Activated naive CD4-positive, alpha-beta T cell treated with anti-CD3 and anti-CD28 coated beads, Interleukin-2, amount 50 U/mL, for 16 hours (primary cell): ENCODE measurements at places on chromosomes 4 and X.

GRCh38 chr4:13455411-13455810, 28.7 kb downstream of the RAB28 start:
- no peak for DNase-seq

DNA sequence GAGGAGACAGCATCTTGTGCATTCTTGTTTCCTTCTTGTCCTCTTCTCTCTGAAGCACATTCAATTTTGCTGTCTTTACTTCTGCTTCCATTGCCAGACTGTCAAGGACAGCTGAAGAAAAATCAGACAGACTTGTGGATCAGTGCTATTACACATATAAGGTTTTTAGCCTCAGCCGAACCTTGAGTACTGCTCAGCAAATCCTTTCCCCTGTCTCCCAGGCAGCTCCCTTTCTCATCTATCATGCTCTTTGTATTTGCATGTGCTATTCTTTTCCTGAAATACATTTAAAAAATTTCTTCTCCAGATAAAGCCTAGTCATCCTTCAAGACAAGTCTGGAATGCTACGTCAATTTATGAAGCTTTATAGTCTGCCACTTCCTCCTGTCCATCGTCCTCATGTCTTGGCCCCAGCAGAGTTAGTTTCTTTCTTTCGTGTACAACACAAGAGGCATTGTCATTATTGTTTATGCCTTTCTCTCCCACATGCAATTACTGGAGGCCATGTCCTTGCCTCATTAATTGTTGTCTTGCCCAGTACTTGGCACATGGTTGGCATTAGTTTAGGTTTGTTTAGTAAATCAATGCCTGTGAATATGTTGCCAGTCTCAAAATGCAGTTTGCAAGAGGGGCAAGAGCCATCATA, 45.1 kb downstream of the ADGRL3 start:
- DNase-seq: no peak

- no peak for DNase-seq
Measured at GRCh38 chr4:38889143-38889542, 21.5 kb downstream of the FAM114A1 start.

DNA sequence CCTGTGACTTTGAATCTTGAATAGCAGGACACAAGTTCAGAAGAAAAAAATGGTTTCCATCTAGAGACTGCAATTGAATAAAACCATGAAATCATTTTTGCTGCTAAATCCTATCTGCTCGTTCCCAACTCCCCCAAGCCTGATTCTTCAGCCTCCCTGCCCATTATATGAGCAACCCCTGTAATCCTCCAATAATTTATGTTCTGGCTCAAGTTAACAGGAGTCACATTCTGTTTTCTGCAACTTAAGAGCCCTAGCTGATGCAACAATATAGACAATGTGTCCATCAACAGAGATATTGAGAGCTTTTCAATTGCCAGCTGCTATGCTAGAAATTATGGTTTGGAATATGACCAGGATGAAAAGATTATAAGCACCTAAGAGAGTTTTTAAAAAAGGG, 84.1 kb downstream of the LDB2 start:
- no peak for DNase-seq

DNA sequence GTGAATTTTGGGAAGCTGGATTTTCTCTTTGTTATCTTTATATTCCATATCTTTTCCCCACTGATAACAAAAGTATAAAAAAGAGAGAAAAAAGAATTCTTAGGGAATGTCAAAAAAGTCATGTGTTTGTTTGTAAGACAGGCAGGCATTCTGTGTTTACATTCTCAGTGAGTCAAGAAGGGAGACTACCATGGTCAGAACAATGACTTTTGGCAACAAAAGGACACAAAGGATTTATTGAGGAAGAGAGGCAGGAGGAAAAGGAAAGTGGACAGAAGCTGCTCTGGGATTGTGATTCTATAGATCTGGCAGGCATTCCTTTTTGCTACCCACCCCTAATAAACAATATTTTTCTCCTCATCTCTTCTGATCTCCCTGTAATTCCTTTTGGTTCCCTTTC, 5.9 kb upstream of the ANK2 start:
- DNase-seq: no peak

- no peak for DNase-seq
Measured at GRCh38 chr4:77093401-77093800, 17.6 kb upstream of the CCNI start.

- DNase-seq: no peak
Measured at GRCh38 chr4:43754566-43754965, 694.0 kb downstream of the KCTD8 start.

GRCh38 chrX:65035446-65035770, 59.2 kb upstream of the ZC4H2 start:
- DNase-seq: no peak

GRCh38 chr4:47490550-47490949, 5.5 kb downstream of the ATP10D start:
- DNase-seq: peak; percentile 15

GRCh38 chrX:45900766-45901615, 644.2 kb downstream of the ZNF674 start:
- DNase-seq: no peak

- no peak for DNase-seq
Measured at GRCh38 chr4:16988814-16989213, 90.4 kb upstream of the LDB2 start.

GRCh38 chrX:110403441-110404238, 45.0 kb downstream of the RTL9 start:
- no peak for DNase-seq
